ENCODE measurements at places on chromosomes 6 and 20. TPM values are rescaled to one million over a fixed set of nuclear protein-coding genes. Genes with fewer than 3 reads are reported as not detected.

Gene ECT2L
- not detected for total RNA-seq

DNA sequence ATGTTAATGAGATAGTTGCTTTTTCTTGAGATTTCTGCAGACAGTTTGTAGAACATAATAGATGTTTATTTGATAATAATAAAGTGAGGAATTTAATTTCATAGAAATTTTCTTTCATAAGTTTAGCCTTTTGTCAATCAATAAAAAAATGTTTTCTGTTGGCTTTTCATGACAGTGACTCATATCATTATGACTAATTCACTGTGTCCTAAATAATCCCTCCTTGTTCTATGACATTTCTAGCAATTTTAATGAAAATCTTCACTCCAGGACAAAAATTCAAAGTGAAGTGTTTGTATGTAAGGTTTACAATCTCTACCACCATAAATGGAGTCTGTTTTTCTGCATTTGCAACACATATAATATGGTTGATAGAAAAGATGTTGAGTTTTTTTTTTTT is 109.9 kb downstream of the UTRN start:
- DNase-seq: no peak

DNA sequence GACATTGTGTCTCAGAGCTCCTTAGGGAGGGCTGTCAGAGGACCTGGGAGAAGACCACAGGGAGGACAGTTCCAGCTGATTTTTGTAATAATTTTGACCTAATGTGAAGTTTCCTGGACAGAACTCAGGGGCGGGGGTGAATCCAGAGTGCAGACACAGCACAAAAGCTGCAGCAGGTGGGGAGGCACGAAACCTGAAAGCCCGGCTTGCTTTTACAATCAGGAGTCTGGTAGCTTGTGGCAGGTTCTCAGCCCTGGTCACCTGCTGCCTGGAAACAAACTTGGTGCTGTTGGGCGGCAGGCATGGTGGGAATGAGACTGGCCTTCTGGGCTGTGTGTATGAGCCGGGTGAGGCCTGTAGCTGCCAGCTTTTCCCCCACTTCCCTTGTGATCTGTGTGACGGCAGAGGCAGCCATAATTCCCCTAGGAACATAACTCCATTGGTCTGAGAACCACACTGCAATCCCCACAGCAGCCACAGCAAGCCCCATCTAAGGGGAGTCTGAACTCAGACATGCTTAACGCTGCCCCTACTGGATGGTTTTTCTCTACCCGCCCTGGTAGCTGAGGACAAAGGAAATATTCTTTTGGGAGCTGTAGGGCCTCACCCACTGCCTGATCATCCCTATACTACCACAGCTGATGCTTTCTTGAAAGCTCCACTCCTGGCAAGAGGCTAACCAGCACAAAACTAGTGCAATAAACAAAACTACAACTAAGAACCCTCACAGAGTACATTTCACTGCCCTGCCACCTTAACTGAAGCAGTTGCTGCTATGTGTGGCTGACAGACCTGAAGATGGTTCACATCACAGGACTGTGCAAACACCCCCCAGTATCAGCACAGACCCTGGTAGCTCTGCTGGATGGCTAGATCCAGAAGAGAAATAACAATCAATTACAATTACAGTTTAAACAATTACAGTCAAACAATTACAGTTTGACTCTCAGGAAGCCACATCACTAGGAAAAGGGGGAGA is 1055.1 kb upstream of the GJE1 start:
- peak; percentile 31 for DNase-seq

DNA sequence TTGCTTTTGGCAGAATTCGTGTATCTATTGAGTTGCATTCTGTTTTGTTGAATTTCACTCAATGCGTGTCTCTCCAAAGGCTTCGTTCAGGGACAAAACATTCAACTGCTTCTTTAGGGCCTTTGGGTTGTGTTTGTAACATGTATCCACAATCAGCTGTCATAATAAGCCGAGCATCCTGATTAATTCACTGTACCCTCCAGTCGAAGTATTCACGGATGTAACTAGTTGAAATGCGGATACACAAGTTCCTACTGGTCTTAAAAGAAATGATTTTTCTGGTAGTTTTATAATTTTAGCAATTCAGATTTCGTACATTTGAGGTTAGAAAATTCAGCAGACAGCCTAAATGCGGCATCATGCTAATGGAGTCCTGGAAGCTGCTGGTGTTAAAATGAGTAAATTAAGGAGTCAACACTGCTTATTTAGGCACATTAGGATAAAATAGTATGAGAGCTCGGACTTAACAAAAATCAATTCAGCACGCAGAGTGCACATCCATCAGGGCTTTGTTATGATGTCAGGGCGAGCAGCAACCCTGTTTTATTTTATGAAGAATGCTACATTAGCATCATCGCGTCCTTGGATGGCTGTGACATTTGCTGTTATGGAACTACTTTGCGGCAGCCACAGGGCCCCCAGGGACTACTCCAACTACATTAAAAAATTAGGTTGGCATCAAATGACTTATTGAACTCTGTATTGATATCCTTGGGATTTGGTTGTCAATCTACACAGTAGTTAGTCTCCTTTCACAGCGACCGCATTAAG is 489.3 kb upstream of the FLRT3 start:
- no peak for DNase-seq

DNA sequence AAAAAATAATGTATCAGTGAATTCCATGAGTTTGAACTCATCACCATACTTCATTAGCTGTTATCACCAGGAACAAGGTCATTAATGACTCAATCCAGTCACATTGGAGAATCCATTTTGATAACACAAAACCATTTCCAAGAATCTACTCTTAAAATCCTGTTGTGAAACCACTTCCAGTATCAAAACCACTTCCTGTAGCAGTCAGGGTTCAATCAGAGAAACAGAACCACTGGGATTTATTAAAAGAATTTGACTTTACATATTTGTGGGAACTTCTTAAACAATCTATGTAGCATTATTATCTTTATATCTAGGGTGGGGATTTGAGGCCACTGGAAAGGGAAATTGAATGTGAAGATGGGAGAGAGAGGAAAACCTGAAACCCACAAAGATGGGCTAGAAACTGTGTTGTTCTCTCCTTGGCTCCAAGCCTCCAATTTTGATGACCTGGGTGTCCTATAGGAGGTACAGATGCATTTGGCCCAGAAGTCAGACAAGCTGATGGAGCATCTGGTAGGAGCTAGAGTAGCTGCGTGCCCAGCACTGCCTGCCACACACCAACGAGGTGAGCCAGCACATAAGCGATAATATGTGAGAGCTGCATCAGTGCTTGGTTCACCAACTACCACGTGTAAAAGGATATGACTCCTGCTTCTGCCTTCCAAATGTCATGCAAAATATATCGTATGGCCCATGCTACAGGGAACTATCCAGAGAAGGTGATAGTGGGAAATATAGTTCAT is 117.0 kb downstream of the TMEM200A start:
- no peak for DNase-seq

GRCh38 chr20:32449890-32450401 is 91.8 kb downstream of the ASXL1 start:
- DNase-seq: no peak

- DNase-seq: no peak
Measured at GRCh38 chr6:152151920-152152319, 344.4 kb downstream of the ESR1 start.

- DNase-seq: no peak
Measured at GRCh38 chr6:135850882-135851281, 619 bp upstream of the PDE7B start.

DNA sequence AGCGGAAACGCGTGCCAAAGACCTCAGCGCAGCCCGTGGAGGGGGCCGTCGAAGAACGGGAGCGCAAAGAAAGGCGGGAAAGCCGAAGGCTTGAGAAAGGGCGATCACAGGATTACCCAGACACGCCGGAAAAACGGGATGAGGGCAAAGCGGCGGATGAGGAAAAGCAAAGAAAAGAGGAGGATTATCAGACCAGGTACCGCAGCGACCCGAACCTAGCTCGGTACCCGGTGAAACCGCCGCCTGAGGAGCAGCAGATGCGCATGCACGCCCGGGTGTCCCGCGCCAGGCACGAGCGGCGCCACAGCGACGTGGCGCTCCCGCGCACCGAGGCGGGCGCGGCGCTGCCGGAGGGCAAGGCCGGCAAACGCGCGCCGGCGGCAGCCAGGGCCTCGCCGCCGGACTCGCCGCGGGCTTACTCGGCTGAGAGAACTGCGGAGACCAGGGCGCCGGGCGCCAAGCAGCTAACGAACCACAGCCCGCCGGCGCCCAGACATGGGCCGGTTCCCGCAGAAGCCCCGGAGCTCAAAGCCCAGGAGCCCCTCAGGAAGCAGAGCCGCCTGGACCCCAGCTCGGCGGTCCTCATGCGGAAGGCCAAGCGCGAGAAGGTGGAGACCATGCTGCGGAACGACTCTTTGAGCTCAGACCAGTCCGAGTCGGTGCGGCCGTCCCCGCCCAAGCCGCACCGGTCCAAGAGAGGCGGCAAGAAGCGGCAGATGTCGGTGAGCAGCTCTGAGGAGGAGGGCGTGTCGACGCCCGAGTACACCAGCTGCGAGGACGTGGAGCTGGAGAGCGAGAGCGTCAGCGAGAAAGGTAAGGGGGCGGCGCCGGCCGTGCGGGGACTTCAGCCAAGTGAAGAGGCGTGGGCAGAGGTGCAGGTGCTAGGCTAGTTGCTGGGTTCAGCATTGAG is 296.2 kb downstream of the RIMS1 start:
- DNase-seq: peak; percentile 8
